ENCODE measurements at places on chromosomes 13 and 19. TPM values are rescaled to one million over a fixed set of nuclear protein-coding genes. Genes with fewer than 3 reads are reported as not detected.
A peak's percentile ranks its signal among the peaks of the same experiment; 100 is the strongest.

The CGB3 gene
- not detected for total RNA-seq

The UNC13A gene
- total RNA-seq, result 0.02 TPM

The PALM3 gene
- total RNA-seq, result 0.60 TPM

The PGLYRP1 gene
- total RNA-seq, result 0.43 TPM

The NKG7 gene
- 1.3 TPM for total RNA-seq

The RGL3 gene
- 4.0 TPM for total RNA-seq

The DACH1 gene
- total RNA-seq, result 1.2 TPM

DNA sequence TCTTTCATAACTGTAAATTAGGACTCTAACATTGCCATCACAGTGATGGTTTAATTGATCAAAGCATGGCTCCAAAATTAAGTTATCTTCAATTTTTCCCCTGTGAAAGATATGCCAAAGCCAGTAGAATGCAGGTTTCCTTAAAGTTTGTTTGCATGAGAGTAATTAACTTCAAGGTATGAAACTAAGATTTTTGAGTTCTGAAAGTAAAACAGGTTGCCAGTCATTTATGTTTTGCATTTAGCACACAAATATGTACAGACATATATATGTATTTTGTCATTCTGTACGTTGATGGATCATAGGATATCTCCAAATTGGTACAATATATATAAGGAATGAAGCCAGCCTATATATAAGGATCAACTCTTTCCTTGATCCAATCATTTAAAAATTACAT, 23.6 kb upstream of the NDFIP2 start:
- no peak for DNase-seq

DNA sequence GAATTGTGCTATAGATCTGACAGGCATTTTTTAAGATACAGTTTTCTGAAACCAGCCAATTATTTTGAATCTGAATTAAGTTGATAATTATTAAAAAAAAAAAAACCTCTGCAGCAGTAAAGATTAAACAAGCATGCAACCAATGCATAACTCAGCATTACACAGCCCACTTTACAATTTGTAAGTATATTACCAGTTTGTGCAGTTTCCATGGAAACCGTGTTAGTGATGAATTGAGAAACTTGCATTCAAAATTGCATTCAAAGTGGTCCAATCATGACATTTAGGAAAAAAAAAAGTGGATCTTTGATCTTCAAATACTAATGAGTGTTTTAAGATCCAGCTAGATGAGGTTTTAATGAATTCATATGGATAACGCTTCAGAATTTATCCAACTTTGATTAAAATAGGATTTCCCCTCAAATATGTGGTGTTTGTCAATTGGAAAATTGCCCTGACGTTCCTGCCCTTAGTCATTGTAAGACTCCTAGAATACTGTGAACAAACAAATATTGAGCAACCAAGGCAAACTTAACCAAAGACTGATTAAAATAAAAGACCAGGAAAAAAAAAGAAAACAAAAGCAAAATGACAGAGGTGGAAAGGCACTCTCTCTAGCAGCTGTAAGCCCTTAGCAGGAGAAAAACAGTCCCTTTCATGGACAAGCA, 314.8 kb upstream of the MAB21L1 start:
- DNase-seq, result no peak

GRCh38 chr13:98157188-98157587, 14.3 kb downstream of the FARP1 start:
- DNase-seq, result no peak

DNA sequence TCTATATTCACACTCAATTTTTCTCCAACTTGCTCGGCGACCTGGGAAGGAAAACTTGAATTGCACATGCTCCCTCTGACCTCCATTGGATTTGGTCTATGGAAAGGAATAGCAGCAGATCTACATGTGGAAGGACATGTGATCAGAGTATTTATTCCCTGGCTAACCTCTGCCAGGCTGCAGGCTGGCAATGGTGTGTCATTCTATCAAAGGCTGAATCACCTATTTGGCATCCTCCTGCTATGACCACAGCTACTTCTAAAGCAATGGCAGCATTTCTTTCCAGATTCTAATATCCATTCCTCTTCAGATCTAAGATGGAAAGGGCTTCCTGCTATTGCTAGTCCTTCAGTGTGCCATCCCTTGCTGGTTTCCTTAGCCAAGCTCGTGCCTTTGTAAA, 144.3 kb upstream of the FREM2 start:
- DNase-seq, result no peak

- peak; percentile 82 for DNase-seq
Measured at GRCh38 chr19:12757544-12758274, 6.1 kb downstream of the BEST2 start.

DNA sequence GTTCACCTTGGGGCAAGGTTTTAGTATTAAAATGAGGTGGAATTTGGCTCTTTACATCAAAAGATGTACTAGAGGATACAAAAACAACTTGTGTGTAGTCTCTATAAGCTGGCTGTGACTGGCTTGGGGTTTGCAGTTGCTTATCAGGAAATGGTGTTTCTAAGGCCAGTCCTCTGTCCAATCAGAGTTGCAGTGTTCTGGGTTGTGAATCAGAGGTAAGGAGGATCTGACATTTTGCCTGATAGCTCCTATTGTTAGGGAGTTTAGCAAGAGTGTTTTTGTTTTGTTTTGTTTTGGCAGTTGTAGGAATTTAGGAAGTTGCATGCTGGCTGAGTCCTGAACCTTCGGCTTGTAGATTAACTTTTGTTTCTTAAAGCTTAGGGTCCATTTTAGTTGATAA, 20.1 kb upstream of the ESD start:
- DNase-seq, result no peak

DNA sequence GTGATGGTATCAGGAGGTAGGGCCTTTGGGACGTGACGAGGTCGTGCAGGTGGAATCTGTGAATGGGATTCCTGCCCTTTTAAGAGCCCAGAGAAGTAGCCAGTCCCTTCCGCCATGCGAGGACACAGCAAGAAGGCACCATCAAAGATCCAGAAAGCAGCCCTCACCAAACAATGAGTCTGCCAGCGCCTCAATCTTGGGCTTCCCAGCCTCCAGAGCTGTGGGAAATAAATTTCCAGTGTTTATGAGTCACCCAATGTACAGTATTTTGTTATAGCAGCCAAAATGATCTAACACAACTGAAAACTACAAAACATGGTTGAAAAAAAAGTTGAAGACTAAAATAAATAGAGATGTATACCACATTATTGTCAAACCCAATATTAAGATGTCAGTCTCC, 16.9 kb upstream of the LAMP1 start:
- DNase-seq, result no peak

GRCh38 chr13:27261396-27261795, 9.2 kb upstream of the RASL11A start:
- DNase-seq, result no peak

DNA sequence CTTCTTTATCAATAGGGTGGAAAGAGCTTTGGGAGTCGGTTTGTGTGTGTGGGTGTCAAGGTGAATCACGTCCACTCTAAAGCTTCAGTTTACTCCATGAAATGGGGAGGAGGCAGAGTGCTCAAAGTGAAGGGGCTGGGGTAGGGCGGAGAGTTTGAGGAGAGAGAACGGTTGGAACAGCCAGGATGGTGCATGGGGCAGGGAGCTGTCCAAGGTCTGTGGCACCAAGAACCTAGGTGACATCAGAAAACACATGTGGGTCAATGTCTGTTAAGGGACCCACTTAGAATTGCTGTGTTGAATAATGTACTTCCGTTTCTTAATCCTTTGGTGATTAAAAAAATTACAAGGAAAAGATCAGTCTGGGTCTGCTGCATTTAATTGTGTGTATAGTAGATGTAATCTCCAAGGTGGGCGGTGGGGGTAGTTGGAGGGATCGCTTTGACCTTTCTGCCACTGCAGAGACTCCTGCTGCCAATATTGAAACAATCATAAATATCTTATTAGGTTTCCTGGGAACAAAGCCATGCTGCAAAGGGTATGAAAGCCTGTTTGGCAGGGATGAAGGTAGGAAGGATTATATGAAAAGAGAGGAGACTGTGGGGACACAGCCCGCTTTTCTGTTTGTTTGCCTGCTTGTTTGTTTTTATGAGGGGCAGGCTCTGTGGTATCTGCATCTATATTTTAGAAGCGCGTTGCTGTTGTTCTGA, 122.3 kb downstream of the ATP8A2 start:
- no peak for DNase-seq

DNA sequence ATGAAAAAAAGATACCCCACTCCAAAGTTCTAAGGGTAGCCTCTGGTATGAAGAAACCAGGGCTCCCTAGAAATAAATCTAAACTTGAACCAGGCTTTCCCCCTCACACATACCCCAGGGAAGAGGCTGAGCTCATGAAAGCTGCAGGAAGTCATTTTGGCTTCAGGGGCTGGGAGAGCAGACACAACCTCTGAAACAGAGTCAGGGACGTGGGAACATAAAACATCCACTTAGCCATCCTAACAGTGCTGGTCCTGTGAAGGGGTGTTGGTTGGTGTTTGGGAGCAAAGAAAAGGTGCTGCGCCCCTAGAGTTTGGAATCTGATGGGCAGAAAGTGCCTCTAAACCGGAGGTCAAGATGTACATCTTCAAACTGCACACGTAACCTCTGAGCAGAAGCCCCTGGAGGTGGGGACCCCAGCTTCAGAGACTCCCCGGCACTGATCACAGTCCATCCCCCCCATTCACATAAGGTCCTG, 15.8 kb downstream of the RAB3D start:
- DNase-seq, result no peak

- no peak for DNase-seq
Measured at GRCh38 chr13:23796551-23796950, 92.6 kb downstream of the MIPEP start.

- peak; percentile 98 for DNase-seq
Measured at GRCh38 chr19:39833464-39834286, at the start of gene DYRK1B. Gene DYRK1B (minus strand): TSS chr19:39834162. CDS start chr19:39831867, 2,295 bp downstream.

DNA sequence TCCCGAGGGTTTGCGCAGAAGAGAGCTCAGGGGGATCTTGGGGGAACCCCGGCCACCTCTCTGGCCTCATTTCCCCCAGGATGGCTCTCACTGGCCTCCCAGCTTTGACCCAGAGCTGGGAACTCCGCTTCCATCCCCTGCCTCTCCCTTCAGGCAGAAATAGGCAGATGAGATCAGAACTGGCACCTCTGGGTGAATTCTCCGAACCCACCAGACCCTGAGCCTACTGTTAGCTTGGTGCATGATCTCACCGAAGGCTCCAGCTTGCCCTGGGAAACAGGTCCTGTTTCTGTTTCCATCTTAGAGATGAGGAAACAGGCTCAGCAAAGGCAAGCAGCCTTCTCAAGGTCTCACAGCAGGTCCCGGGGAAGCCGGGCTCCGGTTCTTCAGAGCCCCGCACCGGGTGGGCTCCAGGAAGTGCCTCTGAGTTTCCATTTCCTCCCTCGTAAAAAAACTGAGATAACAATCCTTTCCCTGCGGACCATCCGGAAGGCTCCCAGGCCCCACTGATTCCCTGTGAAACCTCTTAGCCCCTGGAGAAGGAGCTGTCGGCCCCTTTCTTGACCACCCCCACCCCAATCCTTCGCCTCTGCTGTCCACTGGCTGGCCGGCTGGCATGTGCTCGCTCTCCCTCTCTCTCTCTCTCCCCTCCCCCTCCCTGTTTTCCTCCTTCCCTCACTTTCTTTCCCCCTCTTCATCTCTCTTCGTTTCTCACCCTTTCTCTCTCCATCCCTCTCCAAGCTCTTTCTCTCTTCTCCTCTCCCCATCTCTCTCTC, 2.1 kb downstream of the NECTIN2 start:
- DNase-seq, result peak; percentile 57

- no peak for DNase-seq
Measured at GRCh38 chr19:41606215-41606837, 20.5 kb downstream of the CEACAM4 start.

DNA sequence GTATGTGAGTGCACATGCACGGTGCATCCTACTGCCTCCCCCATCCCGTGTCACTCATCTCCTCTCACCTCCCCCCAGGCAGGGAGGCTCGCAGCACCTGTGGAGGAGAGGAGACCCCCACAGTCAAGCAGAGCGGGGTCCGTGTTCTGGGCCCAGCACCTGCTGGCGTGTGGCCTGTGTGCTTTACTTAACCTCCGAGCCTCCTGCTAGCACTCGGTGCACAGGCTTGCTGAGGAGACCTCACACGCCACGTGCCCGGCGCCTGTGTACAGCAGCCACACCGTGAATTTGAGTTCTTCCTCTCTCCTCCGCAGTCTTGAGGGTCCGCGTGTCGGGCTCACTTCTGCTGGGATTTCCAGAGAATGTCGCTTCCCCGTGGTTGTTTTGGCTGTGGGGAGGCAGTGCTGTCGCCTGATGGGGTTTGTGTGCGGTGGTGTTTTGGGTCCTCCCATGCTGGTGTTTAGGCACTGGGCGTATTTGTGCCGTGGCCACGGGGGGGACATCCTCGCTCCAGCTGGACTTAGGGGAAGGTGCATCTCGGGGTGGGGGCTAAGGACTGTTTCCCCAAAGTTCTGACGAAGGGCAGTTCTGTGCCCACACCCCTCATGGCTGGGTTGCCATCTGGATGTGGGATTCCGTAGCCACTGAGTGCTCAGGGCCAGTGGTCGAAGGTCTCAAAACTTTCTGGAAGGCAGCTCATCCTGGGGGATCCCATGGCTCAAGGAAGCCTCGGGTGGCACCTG, 34.8 kb upstream of the TMEM255B start:
- peak; percentile 57 for DNase-seq

DNA sequence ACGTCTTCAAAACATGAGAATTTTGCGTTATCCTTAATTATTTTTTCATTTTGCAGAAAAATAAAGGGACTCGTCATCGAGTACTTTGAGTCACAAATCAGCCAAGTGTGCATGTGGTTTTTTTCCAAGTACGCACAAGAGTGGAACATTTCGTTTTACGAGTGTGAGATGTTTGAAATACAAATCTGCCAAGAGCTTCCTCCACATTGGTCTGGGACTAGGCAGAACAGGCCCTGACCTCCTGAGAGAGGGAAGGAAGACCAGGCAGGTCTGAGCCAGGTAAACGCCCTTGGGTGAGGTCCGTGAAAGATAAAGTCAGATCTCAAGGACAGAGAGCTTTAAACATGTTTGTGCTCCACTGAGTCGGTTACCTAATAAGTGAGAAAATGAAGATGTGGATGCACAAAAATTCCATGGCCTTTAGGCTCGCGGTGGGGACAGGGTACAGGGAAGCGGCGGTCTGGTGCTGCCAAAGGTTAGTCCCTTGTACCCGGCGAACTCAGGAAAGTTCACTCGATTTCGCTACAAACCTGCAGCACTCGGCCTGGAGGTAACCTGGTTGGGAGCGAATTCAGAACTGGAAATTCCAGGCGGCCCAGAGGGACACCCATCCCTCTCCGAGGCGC, 473 bp upstream of the ITM2B start:
- no peak for DNase-seq

DNA sequence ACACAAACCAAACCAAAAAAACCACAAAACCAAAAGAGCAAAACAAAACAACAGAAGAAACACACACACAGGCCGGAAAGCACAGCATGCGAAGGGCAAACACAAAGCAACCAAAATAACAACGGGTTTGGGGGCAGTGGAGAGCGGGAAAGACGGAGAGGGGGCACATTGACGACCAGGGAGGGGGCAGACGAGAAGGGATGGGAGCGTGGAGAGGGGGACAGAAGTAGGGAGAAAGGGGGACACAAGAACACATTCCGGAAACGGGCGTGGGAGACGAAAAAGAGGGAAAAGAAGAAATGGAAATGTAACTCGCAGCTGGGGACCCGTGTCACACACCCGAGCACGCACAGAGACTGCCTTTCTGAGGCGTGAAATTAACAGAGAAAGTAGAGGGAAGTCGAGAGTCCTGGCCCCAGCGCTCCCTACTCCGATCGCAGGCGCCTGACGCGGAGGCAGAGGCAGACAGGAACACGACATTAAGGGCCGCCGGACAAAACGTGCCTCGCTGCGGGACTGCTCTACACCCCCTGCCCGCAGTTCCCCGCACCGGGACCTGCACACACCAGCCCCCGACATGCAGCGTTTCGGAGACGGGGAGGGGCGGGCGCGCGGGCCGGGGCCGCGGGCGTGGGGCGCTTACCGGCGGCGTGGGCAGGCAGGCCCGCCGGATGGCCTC, 652 bp downstream of the POU4F1 start:
- no peak for DNase-seq

GRCh38 chr13:44605275-44605674, 29.1 kb upstream of the TSC22D1 start:
- DNase-seq, result no peak
